ENCODE measurements at places on chromosomes 6 and 20.
A peak's percentile ranks its signal among the peaks of the same experiment; 100 is the strongest.

GRCh38 chr20:49476016-49476355 is 6.5 kb downstream of the KCNB1 start:
- DNase-seq, result no peak

DNA sequence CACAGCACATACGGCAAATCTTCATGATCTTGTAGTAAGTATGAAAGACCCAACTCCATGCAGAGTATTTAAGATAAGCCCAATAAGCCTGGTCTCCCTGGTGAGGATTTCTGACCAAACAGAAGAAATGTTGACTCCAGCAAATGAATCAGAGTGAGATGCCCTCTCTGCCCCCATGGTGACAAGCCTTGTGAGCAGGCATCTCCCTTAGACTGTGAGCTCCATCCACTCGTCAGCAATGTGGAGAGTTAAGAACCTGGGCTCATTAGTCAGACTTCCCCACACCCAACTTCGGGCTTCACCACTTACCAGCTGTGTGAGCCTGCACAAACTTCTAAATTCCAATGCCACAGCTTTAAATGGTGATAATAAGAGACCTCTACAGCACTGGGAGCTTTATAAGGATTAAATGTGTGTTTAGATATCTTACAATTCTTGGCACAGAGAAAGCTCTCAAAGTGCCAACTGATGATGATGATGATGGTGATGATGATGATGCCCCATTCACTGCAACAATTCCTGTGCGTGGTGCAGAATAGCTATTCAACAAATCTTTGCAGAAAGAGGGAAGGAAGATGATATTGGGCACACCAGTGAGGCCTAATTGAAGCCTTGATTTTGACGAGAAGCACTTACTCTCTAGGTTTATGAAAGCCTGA is 253.4 kb upstream of the TAB2 start:
- no peak for DNase-seq

- DNase-seq, result peak; percentile 28
Measured at GRCh38 chr20:57902473-57902872, 192.7 kb upstream of the PMEPA1 start.

DNA sequence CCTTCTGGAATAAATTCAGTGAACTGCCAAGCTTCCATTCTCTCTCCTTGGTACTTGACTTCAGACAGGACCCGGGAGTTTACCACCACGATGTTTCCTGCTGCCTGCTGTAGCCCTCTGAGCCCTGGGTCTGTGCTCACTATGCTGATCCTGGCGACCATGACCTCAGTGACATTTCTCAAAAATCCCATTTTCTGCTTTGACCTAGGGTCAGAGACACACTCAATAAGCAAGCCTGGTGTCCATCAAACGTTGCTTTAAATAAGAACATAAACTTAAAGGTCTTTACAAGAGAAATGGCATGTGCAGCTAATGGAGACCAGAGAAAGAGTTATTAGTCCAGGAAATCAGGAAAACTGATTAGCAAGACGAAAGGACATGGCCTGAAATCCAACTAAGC is 509.7 kb upstream of the SULF2 start:
- no peak for DNase-seq

DNA sequence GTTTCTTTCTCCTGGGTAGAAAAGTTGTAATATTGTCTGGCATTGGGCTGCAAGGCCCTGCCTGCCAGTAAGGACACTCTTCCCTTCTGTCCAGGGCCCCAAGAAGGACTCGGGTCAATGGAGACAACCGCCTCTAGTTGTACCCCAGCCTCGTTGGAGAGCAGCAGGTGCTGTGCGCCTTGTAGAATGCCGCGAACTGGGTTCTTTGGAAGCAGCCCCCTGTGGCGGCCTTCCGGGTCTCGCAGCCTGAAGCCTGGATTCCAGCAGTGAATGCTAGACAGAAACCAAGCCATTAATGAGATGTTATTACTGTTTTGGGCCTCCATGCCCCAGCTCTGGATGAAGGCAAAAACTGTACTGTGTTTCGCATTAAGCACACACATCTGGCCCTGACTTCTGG is 37.0 kb downstream of the PLCG1 start:
- DNase-seq, result no peak

DNA sequence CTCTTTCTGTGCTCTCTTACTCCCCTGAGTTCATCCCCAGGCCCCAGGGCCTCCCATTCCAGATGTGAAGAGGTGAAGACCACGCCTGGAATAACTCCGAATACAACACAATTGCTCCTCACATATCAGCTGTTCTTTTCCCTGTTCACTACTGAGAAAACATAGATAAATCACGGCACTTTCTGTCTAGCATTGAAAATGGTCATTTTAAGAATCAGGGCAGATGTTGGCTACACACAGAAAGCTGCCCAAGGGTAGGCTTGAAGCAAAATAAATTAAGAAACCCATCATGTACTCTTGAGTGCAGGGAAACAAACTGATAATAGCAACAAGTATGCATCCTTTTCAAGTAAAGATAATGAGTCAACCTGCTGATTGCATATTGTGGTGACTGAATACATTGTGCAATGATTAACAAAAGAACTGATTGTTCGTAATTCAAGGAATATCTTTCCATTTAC is 382.5 kb downstream of the PRKN start:
- DNase-seq, result peak; percentile 94

DNA sequence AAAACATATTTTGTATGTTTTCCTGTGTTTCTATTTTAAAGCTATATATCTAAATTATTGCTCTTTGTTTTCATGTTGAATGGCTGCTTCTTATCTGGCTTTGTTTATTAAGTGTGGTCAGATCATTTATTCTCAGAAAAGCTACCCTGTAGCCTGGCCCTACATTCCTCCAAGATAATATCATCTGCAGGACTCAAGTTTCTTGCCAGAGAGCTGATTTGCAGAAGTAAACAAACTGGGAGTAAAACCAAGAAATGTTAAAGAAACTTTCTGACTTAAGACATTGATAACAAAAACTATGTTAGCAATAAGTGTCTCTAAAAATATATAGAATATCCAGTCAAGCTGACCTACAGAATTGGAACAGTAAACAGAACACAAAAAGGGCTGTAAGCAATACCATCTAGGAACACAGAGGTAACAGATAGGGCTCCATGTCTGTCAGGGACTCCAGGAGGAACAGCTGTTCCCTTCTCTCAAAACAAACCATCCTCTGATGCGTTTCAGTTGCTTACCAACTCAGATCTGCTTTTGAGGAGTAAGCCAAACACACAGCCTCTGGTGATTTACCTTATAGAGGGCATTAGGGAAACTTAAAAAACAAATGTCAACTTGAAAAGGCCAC is 17.5 kb upstream of the CEP85L start:
- DNase-seq, result peak; percentile 51

- no peak for DNase-seq
Measured at GRCh38 chr20:22617160-22617559, 32.8 kb upstream of the FOXA2 start.

GRCh38 chr6:154506991-154507898 is 3.2 kb downstream of the CNKSR3 start:
- no peak for DNase-seq
